Muscle of back (tissue), 13 donors: ENCODE measurements at places on chromosomes 4 and X.

- peak; percentile 1 for DNase-seq
These were observed 435.6 kb downstream of the TLL1 start for GRCh38 chr4:166308647-166309046.

DNA sequence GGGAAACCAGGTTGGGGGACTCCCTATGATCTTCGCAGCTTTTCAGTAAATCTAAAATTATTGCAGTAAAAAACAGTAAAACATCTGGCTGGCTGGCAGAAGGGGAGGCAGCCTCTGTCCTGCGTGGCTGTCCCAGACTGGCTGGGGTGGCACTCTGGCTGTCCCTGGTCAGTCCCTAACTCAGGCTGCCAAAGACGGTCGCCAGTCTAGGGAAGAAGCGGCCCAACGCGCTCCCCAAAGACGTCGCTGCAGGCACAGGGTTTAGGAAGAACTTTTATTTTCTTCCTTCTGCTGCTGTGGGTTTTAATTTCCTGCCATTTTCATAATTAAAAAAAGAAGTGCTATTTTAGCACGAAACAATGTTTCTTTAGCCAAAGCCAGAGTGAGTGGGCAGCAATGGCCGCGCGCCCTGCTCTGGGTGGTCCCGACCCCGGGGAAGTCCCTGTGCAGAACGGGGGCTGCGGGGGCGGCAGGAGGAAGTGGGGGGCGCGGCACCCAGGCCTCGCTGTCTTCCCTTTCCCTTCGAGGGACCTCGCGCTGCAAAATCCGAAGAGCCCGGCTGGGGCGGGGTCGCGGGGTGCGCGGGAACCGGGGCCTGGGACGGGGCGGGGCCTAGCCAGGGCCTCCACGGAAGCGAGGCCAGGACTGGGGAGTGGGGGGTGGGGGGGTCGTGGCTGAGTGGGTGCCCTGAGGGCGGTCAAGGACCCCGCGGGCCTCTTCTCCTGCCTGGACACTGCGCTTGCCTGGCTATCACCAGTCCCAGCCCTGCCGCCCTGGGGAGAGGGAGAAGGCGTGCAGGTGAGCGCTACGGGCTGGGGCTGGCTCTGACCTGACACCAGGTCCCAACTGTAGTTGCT lies 6.3 kb upstream of the LETM1 start:
- DNase-seq: no peak

DNA sequence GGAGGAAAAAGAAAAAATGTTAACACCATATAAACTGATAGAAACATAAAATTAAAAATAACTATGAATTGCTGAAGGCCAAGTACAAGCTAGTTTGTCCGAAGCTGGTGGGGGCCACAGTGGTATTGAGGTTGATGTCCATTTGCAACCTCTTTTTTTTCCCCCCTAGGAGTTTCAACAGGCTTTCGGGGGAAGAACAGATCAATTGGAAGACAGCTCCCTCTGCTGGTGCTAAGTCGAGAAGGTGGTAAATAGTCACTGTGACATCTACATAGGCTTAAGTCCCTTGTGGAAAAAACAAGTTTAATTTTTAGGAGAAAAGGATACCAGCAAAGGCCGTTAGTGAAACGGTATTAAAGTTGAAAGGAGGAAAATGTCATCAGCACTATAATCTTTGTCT lies 115.7 kb upstream of the ZXDA start:
- no peak for DNase-seq

DNA sequence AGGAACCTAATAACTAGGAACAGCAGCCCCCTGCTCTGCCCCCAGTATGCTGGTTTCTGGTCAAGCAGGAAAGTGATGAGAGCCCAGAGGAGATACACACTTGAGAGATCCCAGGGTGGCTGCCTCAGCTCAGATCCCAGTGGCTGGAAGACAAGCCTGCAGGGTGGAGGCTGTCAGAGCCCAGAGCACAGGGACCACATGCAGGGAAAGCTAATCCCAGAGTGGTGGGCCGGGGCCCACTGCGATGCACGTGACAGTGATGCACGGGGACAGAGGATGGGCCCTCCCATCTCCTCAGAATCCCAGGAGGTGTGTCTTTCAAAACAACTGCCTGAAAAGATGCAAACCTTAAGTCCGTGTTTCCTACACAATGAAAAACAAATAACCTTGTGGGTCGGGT lies 29.1 kb upstream of the CRMP1 start:
- DNase-seq: no peak

GRCh38 chrX:70171624-70172023 lies 5.7 kb upstream of the DGAT2L6 start:
- no peak for DNase-seq

DNA sequence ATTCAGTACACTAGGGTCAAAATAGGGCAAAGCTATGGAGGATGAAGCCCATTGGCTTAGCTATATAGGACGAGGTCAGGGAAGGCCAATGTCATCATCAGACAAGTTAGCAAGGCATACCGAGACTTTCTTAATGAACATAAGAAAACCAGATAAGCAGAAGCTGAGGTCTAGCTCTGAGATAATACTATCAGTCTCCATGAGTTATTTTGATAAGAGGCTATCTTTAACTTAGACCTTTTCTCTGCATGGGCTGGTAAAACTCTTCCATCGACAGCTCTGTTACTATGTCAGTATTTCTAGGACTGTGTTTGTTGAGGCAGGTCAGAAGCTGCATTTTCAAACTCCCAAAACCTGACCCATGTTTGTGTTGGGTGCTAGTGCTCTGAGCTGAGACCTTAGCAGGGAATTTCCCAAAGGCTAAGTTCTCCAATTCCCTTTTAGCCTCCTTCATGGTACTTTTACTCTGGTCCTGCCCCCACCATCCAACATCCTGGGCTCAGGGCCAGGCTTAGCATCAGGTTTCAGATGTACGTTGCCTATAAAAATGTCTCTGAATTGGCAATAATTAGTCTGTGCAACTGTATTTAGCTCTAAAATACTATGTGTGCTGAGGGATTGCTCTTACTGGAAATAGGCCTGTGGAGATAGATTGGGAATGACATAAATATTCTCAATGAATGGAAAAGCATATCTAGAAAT lies 29.3 kb upstream of the LRAT start:
- no peak for DNase-seq

GRCh38 chr4:15413010-15413622 lies 14.7 kb upstream of the C1QTNF7 start:
- no peak for DNase-seq
